Left cardiac atrium (tissue), 4 donors: ENCODE measurements at places on chromosomes 4 and X. TPM values are rescaled to one million over a fixed set of nuclear protein-coding genes. Genes with fewer than 3 reads are reported as not detected.

The HTN3 gene
- not detected for total RNA-seq

The HSD17B13 gene
- 0.18 TPM for total RNA-seq

The SMIM43 gene
- total RNA-seq: not detected

The DNAAF6 gene
- total RNA-seq: not detected

The GRK4 gene
- total RNA-seq: 8.5 TPM

The SUPT20HL2 gene
- not detected for total RNA-seq
